Lung microvascular endothelial cell (primary cell): ENCODE measurements at places on chromosomes 6 and 20.

GRCh38 chr6:111183702-111184517 is 96.6 kb downstream of the SLC16A10 start:
- no peak for DNase-seq

DNA sequence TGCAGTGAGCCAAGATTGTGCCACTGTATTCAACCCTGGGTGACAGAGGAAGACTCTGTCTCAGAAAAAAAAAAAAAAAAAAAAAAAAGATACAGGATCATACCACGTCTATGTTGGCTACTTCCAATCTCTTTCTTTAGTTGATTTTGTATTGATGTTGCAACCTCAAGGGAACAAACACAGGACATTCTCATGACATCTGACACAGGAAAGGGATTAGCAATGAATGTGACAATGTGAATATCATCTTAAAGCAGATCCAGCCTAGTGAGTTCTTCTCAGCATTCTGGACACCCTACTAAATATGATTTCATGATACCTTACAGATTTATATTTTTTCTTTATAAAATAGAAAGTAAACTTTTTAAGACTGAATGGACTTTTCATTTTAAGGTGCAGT is 580.3 kb downstream of the PRKN start:
- no peak for DNase-seq

- DNase-seq, result peak; percentile 62
Measured at GRCh38 chr20:62219992-62220665, at the start of gene HRH3. Gene HRH3, minus strand, starts transcription at chr20:62220278. Its CDS starts 308 bp downstream, at chr20:62219970.

- peak; percentile 15 for DNase-seq
Measured at GRCh38 chr20:3251806-3252205, 12.8 kb upstream of the SLC4A11 start.

GRCh38 chr6:20056350-20056992 is 155.8 kb downstream of the MBOAT1 start:
- DNase-seq, result peak; percentile 55

GRCh38 chr6:45076217-45076930 is 251.8 kb upstream of the RUNX2 start:
- DNase-seq, result no peak

DNA sequence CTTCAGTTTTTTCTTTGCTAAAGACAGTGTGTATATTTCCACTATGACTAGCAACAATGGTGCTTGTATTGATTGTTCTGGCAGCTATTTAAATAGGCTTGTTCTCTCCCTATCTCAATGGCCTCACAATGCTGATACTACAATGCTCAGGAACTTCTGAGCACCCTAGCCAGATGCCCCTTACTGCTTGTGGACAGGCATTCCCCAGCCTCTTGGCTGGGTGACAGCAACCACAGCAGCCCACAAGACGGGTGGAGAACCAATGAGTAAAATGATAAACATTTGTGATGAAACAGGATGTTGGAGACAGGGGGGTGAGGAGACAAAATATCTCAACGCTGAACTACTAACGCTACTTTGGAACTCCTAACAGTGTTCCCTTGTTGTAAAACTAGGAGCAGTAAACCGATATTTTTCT is 42.3 kb downstream of the HIVEP2 start:
- peak; percentile 95 for DNase-seq

DNA sequence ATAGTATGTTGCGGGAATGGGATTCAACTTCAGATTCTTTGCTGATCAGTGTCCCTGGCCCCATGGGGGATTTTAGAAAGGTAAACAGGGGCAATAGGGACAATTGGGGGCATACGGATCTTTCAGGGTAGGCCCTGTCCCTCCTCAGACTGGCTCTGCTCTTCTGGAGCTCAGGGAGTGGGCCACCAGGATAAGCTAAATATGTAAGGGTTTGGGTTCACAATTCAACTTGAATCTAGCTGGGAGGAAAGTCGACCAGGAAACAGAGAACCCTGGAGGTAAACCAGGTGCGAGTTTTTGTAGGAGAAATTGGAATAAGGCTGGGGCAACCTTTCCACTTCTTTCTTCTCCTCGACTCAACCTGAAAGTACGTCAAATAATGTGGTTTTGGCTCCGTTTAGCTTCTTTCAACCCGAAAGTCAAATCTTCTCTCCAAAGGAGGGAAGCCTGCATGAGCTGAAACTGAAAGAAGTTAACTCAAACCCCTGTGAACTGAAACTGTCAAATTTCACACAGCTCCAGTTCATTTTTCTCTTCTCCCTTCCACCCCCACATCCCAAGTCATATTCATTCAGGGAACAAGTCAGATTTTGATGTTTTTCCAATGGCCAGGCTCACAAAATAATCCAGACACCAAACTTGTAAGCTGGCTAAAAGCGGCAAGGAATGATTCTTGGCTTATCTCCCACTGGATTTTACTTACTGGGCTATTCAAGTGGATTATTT is 278.2 kb downstream of the CLIC5 start:
- no peak for DNase-seq

GRCh38 chr6:125157725-125158124 is 4.2 kb downstream of the TPD52L1 start:
- DNase-seq, result no peak

GRCh38 chr6:132811276-132811675 is 3.1 kb upstream of the RPS12 start:
- no peak for DNase-seq

GRCh38 chr20:50354721-50355589 is 155.2 kb upstream of the PTPN1 start:
- no peak for DNase-seq

DNA sequence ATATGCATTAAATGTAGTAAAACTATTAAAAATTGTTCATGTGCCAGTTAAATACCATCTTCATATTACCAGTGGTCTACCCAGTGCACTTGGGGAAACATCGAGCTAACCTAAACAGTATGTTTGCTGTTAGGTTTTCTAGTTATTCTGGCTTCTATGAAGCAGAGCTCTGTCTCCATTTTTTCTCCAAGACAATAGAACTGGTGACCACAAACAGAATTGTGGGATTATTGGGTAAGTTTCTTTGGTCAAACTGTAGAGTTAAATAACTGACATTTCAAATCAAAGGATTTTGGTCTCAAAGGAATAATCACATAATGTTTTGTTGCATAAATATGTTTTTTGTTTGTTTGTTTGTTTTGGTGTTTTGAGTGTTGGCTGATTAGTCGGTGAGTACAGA is 40.5 kb upstream of the EDN3 start:
- DNase-seq, result no peak

DNA sequence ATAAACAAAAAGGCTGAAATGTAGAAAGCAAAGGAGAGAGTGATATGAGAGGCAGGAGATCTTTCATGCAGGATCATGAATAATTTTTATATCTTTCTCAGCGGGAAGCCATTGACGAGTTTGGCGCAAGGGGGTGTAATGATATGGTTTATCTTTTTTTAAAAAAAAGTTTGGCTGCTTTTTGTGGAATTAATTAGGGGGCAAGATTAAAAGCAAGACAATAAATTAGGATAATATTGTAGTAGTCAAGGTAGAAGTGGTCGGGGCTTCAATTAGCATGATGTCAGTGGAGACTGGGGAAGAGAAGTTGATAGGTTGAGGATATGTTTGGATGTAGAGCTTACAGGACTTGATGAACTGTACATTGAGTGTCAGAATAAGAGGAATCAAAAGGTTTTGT is 4.0 kb downstream of the SENP6 start:
- no peak for DNase-seq

DNA sequence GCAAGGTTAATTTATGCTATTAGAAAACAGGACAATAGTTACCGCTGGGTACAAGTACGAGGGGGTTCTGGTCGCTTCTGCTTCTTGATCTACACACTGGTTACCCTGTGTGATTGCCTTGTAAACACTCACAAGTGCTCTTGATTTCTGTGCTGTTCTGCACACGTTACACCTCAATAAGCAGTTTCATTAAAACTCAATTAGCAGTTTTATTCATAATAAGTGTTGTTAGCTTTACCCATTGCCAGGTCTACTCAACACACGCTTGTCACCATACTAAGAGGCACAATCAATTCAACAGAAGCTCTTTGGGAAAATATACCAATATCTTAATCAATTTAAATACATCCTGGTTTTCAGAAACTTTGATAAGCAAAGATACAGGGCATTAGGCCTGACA is 20.4 kb downstream of the BMP7 start:
- DNase-seq, result no peak

DNA sequence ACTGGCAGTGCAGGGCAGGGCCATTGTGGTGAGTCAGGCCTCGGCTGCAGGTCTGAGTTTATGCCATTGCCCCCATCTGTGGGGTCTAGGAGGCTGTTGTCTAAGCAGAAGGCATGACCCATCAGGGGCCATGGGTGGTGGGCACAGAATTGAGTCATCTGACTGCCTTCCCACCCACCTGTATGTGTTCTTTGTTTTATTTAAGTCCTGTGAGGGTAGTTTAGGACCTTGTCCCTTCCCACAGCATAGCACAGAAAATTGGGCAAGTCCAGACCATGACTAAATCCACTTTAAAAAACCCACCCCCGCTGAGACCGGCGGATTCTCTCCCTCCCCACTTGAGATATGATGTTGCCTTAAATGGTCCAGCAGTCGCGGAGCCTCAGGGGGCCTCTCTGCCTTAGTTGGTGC is 40.3 kb downstream of the ERMARD start:
- no peak for DNase-seq

- DNase-seq, result no peak
Measured at GRCh38 chr20:13221313-13221672, 219 bp downstream of the ISM1 start.

- DNase-seq, result no peak
Measured at GRCh38 chr20:59772931-59773913, 160.2 kb downstream of the SYCP2 start.

GRCh38 chr20:32909896-32910571 is 51.3 kb downstream of the EFCAB8 start:
- no peak for DNase-seq

DNA sequence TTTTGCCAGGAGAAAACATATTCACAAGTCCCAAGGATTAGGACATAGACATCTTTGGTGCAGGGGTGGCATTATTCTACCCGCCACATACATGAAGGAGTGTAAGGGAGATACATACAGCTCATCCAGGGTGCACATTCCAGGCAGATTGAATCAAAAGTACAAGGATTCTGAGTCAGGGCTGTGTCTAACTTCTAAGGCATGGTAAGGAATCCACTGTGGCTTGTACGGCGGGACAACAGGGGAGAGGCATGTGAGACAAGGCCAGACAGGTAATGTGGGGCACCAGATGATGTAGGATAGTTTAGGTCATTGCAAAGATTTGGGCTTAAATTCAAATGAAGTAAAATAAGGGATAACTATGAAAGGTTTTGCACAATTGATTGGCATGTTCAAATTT is 780.9 kb downstream of the C6orf118 start:
- DNase-seq, result no peak

DNA sequence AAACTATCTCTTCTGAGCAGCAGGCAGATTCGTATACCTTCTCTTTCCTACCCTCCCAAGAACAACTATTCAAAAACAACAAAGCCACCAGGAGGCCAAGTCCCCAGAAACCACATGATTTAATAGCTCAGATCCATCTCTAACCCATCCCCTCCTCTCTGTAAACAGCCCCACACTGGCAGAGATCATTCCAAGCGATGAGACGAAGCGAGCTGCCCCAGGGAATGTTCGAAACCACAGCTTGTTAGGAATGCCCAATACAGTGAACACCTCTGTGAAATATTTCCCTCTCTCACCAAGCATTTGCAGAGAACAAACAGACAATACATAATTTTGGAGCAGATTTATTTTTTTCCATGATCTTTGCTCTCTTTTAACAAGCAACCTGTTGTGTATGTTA is 231.8 kb downstream of the SOD2 start:
- DNase-seq, result no peak

DNA sequence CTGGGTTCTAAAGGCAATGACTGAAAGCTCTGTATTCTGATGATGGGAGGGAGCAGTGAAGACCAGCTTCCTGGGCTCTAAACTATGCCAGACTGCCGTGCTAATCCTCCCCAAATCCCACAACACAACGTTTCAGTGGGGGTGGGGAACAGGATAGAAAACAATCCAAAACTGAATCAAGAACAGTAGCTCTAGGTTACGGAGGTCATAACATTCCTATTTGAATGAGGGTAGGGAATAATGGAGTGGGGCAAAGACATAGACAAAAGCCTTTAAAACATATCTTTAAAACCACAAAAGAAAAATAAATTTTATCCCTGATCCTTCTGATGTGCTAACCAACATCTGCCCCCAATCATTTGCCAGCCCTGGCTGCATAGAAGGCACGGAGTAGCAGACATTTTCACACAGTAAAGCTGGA is 7.8 kb downstream of the USP49 start:
- no peak for DNase-seq

DNA sequence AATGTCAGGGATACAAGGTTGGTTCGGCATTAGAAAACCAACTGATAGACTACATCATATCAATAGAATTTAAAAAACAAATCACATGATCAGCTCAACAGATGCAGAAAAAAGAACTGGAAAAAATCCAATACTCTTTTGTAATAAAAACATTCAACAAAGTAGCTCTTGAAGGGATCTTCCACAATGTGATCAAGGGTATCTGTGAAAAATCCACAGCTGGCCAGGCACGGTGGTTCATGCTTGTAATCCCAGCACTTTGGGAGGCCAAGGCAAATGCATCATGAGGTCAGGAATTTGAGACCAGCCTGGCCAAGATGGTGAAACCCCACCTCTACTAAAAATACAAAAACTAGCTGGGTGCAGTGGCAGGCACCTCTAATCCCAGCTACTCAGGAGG is 63.1 kb downstream of the ASCC3 start:
- DNase-seq, result no peak

- no peak for DNase-seq
Measured at GRCh38 chr6:44898296-44898930, 429.7 kb upstream of the RUNX2 start.

DNA sequence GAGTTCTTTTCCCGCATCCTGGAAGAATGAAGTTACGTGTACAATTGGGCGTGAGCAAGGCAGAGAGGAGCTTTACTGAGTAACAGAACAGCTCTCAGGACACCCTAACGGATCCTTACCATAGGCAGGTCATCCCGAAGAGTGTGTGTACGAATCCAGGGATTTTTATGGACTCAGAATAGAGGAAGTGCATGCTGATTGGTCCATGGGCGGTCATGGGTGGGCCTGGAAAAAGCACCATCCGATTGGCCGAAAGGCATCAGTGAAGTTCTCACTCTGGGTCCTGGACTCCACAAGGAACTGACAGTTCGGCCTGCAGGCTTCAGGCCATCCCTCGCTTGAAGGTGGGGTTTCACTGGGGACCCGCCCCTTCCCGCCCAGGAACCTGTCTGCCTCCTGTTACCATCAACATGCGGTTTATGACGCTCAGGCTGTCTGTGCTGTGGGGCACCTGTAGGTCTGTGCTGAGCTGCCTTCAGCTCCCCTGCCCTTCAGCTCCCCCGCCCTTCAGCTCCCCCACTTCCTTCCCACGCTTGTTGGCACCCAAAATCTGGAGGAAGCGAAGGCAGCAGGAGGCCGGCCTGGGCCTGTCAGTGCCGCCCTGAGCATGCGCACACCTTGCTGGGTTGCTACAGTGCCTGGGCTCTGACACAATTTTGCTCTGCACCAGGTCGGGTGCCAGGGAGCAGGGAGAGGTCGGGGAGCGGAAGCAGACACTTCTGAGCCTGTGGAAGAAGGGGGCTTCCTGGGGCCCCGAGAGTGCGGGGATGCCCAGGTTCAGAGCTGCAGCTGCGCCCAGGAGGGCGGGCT is 57.9 kb upstream of the MANEA start:
- no peak for DNase-seq

GRCh38 chr20:47524015-47524784 is 22.5 kb downstream of the NCOA3 start:
- peak; percentile 42 for DNase-seq
